NCI-H226 (cell line): ENCODE measurements at places on chromosomes 12 and 14.

DNA sequence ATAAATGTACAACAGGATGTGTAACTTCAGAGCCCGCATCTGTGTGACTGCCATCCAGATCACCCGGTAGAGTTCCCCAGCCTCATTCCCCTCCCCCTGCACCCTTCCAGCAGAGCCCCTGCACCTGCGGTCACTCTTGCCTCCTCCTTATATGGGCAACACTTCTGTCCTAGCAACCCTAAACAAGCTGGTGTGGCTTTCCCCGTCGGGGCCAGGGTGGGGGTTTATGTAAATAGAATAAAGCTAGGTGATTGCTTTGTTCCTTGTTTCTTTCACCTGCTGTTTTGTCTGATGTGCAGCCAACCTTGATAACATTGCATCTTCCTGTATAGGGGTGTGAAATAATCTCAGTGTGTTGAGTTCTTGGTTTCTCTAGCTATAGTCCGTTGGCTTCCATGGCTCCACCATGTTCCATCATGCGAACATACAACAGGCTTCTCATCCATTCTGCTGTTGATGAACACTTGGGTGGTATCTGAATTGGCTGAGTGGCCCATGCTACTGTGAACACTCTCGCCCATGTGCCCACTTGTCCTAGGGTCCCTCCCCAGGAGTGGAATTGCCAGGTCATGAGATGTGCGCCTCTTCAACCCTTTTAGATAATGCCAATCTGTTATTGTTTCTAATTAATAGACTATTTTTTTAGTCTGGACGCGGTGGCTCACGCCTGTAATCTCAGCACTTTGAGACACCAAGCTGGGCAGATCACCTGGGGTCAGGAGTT is 102.2 kb downstream of the KIF26A start:
- DNase-seq: no peak

- no peak for DNase-seq
These were observed 1.5 kb downstream of the PLEKHA5 start for GRCh38 chr12:19131025-19131444.

- peak; percentile 51 for DNase-seq
These were observed 46.6 kb upstream of the LTBP2 start for GRCh38 chr14:74658535-74659131.

GRCh38 chr12:55931780-55932550 is 1.0 kb downstream of the DGKA start:
- peak; percentile 28 for DNase-seq

- no peak for DNase-seq
These were observed 136.0 kb downstream of the TTC8 start for GRCh38 chr14:88960496-88960895.

- DNase-seq: no peak
These were observed 31.8 kb upstream of the PPP1R13B start for GRCh38 chr14:103879118-103879569.

DNA sequence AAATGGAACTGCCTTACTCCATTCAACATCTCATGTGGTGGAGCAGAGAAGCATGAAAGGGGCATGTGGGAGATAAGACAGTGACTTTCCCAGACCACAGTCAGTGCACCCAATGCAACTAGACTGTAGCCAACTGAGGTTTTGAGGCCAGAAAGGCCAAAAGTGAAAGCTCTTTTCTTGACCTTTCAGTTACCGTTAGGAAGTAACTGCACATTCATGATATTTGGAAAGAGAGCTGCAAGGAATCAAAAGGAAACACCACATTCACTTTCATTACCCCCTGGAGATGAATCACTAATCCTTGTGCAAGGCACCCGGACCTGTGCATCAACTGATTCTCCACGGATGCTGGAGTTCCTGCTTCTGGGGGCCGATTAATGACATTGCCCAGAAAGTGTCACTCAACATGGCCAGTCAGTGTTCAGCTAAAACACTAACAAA is 72.9 kb upstream of the ELK3 start:
- DNase-seq: no peak

DNA sequence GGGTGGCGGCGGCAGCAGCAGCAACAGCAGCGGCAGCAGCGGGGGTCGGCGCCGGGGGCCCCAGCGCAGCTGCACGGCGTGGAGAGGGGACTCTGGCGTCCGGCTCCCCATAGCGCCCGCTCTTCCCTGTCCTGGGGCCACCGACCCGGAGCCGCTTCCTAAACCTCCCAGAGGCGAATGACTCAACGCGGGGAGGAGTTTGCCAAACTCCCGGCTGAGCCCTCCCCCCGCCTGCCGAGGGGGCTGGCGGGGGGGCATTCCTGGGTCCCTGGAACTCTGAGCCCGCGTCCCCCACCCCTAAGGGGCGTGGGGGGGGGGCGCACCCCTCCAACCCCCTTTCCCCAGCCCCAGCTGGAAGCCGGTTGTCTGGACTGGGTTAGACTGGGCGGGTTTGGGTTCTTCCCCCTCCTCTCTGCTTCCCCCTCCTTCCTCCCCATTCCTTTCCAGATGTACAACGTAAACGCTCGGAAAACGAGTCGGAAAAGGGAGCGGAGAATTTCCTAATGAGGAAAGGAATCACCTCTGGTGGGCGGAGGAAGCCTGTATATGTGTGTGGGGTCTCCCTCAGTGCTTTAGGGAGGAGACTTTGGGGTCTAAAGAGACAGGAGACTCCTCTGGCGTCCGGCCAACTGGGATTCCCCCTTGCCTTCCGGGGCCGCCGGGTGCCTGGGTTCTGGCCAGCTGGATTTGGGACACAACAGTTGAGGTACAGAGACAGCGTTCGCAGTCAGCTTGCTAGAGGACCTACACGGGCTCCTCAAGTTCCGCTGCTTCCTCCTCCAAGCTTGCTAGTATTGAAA is at the start of gene ITGA5:
Gene ITGA5 (minus strand): TSS at position 179 of the 800 bp plus-strand sequence. CDS start 68 bp downstream, at position 111.
- peak; percentile 78 for DNase-seq

DNA sequence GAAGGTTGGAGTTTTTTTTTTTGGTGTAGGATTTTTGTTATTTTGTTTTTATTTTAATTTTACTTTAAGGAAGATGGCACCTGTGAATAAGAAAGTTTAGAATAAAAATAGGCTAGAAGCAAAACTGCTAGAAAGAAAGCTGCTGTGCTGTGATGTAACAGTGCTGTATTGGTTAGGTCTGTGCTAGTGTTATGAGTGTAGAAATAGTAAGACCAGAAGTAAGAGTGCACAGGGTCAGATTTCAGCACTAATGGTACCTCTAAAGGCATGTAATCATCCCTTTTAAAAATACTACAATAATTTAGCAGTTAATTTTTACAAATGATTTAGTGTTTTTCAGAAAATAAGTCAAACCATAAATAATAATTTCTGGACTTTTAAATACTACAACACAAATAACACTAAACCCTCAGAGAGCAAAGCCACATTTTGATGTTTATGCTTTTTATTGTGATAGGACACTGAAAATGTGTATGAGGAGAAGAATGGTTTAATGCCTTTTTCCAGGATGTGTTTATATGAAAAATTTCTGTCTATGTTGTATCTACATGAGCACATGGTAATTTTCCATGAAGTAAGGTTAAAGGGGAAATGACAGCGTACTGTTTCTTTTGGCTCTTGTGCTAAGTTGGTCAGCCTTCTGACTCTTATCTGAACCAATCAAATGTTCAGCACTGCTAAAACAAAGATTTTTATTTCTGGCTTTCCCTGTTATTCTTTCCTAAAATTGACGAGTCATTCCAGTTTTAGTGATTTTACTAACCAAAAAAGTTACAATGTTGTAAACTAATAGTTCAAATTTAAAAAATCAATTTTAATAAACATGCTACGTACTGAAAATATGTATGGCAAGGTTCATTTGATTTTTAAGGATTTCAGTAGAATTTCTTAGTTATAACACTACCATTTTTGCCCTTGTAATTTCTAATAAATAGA is 96.1 kb downstream of the PPHLN1 start:
- peak; percentile 65 for DNase-seq

GRCh38 chr14:35594616-35595015 is 60.7 kb downstream of the INSM2 start:
- DNase-seq: peak; percentile 61

DNA sequence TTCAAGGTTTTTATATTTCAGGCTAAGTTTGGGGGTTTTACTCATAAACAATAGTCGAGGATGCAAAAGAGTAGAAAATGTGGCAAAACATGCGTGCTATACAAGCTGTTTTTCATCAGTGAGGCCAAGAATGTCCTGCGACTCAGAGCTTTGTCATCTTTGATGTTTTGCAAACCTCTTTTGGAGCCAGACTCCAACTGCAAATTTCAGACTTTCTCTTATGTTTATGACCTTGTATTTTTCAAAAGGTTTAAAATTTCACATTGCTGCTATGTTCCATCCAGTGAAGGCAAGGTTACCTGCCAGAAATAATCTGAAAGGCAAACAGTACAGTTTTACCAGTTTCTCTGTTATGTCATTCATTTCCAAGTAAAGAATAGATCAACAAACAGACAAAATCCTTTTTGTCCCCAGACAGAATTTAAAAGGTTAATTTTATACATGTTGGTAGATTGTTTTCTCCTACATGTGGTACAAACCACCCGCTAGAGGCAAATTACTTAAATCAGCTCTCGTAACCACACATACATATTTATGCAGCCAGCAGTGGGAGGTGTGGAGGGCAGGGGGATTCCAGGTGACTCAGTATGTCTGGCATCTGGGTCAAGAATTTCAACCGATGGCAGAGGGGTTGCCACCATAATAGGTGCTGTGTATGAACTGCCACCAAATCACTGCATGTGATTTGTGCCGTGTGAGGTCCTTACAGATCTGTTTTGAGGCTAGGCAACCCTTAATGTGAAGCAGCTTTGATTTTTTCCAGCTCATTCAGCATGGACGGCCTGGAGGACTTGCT is 119.8 kb upstream of the CPM start:
- peak; percentile 79 for DNase-seq

DNA sequence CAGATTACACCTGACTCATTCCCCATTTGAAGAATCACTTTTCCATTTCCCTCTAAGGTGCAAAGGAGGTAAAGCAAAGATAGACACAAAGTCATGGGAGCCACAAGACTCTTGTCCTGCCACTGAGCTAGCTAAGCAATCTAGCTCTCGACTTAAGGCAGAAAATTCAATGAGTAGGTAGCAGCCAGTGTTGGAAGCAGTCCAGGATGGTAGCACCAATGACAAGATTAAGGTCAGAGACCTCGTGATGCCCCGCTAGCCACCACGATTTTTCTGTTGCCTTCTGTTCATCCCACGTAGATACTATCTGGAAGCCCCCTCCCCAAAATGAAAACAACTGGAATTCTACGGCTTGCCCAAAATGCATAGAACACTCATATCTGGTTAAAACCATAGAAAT is 1.4 kb downstream of the VAMP1 start:
- DNase-seq: no peak

DNA sequence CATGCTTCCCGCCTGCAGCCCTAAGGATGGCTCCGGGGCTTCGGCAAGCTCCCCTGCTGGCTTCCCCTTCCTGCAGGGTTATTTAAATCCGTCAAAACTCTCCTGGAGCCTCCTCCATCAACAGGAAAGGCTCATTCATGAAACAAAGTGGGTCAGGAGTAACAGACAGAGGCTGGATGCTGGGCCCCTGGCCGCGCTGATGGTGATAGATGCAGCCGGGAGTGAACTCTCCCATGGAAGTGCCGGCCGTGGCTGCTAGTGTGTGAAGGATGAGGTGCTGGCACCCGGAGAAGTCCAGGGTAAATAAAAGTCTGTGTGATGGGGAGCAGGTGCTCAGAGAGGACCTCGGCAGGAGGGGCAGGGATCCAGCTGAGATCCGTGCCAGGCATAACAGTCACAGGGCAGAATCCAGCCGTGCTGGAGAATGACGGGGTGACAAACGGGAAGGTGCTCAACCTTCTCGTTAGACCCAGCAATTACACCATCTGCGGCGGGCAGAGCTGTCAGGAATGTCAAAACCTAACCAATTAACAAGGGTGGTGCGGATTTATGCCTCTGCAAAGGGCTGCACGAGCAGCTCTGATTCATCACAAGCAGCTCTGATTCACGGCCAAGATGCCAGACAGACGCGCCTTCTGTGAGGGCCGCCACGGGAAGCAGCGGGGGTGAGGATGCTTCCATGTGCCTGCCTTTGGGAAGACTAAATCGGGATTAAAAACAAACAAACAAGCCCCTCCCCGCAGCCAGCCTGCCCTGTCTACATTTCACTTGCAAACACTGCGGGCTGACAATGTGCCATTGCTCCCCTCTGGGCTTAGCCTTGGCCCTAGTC is 55.6 kb downstream of the SYNE3 start:
- DNase-seq: peak; percentile 75

GRCh38 chr12:6603095-6603567 is 4.0 kb downstream of the CHD4 start:
- DNase-seq: no peak

DNA sequence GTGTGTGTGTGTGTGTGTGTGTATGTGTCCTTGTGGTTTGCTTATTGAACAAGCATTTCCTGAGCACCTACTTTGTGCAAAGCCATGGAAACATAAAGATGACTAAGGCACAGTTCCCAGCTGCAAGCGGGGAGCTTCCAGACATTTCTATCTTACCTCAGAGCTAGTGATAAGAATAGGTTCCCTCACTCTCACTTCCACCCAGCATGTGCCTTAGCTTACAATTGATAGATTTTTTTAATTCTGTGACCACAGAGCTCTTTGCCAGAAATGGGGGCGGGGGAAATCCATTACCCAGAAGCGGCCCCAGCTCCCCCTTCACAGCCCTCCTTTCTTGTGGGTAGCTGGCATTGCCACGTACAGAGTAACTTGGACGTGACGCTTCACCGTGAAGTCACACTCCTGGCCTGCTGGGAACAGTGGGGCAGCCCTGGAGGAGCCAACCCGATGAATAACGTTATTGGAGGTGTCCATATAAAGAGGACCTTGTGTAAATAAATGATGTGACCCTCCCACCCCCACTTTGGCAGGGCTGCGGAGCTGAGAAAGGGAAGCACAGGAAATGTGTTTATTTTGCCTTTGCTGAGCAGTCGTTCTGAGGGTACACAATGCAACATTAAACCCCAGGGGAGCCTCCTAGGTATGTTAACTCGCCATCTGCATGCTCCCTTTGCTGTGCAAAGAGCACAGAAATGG is 238.9 kb downstream of the CHST11 start:
- DNase-seq: peak; percentile 51

GRCh38 chr12:123559468-123559867 is 24.9 kb upstream of the TMED2 start:
- DNase-seq: no peak

GRCh38 chr14:32559590-32559989 is 230.5 kb downstream of the AKAP6 start:
- peak; percentile 21 for DNase-seq

- DNase-seq: no peak
These were observed 78.8 kb upstream of the NRXN3 start for GRCh38 chr14:78091361-78091760.

DNA sequence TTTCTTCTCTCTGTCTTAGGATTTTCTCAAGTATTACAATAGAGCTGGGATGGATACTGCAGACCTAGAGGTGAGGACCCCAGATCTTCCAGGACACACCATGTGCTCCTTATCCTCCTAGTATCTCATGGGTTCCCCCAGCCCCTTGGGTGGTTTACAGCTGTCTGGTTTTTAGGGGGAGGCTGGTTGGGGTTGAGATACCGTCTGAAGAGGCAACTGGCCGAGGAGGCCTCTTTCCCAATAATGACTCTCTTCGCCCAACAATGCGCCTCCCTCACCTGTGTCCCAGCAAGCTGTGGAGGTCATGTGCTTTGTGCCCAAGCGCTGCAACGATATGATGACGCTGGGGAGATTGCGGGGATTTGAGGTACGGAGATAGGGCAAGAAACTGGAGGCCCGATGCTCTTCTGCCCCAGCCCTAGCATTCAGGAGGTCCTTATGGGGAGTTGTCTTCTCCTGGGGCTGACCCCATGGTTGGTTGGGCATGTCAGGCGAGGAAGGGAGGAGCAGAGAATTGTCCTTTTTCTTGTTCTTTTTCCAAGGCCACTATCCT is 3.8 kb downstream of the ARHGEF25 start:
- no peak for DNase-seq
